ENCODE measurements at places on chromosomes 11 and 22.

DNA sequence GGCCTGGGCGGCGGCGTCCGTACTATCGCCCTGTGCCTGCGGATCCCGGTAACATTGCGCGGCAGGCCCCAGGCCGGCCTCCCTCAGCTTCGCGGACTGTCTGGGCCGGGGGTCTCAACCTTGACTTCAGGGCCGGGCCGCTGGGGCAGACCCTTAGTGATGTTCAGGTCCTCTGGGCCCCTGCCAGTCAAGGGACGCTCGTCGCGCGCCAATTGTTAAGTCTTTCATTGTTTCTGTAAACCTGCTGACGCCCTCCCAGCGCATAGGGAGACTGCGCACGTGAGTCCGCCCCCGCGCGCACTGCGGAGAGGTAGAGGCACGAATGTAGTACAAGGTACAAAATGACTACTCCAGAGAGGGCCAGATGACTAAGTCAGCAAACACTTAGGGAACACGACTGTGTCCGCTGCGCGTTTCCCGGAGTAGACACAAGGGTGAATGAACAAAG, 451 bp upstream of the HDHD5 start:
- DNase-seq = peak; percentile 13

GRCh38 chr11:93614173-93614722, 47.2 kb upstream of the CEP295 start:
- DNase-seq = no peak

DNA sequence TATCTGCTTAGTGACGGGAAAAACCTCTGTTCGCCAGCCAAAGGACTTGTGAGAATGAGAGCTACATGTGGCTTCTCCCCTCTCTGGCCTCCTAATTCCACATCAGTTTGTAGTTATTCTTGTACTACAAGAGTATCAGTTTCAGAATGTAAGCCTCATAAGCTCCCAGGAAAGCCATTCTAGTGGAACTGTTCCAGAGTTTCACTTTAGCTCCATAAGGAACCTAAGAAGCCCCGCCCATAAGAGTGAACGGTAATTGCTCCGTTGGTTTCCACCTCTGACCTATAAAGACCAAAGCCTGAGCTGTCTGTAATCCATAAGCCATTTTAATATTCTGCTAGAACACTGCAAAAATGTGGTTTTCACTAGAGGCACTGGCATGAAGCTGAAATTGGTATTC, 53.0 kb downstream of the SIK3 start:
- DNase-seq = peak; percentile 26

DNA sequence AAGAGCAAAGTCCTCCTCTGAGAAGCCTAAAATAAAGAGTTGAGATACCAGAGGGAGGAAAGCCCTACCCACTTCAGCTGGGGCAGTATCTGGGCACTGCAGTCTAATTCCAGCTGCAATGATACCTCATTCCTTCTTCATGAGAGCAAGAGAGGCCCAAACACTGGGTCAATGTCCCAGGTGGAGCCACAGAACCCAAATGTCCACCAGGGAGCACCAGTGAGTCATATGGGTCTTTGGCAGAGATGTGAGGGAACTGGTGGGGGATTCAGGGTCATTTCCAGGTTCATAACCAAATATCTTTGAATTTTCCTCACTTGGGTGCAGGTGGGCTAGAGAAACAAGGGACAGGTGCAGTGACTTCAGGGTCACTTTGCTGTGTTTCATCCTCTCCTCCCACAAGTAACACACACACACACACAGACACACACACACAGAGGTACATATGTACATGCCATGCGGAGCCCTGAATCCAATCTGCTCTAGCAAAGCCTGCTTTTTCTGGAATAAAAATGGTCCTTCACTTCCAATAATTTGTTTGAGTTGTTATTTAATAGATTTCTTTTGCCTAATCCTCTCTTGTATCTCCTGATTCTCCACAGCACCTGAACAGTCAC, 585.4 kb downstream of the SOX6 start:
- DNase-seq = no peak

GRCh38 chr11:90251599-90251998, 28.8 kb upstream of the CHORDC1 start:
- DNase-seq = no peak

Data from non-pigmented ciliary epithelial cell (primary cell).